ENCODE measurements at places on chromosomes 2 and 18.

DNA sequence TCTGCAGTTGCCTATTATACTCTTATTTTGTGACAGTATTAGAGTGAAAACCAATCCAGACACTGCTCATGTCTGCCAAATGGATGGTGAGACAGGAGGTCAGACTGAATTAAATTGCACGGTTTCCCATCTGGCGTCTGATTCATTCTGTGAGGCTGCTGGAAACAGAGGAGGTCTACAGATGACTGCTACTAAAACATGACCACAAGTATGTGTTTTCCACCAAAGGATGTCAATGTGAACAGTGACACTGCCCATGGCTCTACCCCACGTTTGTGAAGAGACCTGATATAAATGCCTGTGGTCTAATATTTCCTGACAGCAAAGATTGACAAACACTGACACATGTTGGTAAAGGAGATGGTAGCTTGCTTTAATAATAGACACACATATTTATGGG is 104.3 kb upstream of the ST6GAL2 start:
- no peak for DNase-seq

GRCh38 chr2:180337136-180337535 is 330.0 kb upstream of the CWC22 start:
- no peak for DNase-seq

DNA sequence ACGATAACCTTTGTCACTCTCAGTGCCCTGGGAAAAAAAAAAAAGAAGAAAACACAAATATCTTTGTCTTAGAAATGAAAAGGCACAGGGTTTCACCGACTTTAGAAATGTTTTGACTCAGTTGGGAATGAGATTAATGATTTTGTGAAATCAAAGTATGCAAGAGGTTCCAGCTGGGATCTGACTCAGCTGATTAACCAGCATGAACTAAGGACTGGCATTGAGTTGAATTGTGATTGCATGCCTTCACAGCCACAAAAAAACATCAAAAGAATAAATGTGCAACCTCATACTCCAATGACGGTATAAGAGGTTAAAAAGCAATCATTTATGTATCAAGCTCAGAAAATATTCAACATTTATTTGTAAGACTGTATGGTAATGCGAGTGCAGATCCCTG is 566.6 kb upstream of the DSEL start:
- DNase-seq, result no peak

DNA sequence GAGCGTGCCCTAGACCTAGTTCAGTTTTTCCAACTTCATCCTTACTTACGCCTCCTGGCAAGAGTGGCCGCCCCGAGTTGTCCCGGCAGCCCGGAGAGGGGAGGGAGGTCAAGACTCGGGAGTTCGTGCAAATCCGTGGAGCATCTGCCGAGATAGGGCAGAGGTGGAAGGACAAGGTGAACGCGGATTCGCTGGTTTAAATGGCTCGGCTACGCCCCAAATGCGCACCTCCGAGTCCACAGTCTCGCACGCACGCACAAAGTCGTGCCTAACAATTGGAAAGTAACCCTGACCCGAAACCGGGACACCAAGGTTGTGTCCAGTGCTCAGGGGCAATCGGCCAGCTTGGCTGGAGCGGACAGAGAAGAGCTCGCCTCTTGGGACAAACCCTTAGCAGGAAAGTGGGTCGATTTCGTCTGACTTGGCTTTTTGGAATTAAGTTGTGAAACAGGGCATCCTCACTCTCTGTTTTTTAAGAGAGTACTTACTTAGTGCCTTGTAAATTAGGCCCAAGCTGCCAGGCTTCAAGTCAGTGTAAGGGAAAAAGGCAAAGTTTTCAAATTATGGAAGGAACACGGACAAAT is 726 bp upstream of the SS18 start:
- DNase-seq, result peak; percentile 28

DNA sequence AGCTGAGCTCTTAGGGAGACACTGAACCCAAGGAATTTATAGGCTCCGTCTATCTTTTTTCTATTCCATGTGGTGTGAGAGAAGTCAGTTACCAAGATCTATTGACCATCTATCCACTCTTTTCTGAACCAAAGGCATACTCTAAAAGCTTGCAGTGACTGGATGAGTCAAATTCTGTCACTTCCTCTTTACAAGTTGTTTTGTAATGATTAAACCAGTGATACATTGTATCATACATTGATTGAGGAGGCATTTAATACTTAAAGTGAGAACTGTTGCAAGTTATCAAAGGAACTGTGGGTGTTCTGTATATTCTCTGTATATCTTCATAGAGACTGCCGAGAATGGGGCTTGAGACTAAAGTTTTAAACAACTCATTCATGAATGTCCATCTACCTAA is 188.8 kb downstream of the CAMKMT start:
- DNase-seq, result no peak

DNA sequence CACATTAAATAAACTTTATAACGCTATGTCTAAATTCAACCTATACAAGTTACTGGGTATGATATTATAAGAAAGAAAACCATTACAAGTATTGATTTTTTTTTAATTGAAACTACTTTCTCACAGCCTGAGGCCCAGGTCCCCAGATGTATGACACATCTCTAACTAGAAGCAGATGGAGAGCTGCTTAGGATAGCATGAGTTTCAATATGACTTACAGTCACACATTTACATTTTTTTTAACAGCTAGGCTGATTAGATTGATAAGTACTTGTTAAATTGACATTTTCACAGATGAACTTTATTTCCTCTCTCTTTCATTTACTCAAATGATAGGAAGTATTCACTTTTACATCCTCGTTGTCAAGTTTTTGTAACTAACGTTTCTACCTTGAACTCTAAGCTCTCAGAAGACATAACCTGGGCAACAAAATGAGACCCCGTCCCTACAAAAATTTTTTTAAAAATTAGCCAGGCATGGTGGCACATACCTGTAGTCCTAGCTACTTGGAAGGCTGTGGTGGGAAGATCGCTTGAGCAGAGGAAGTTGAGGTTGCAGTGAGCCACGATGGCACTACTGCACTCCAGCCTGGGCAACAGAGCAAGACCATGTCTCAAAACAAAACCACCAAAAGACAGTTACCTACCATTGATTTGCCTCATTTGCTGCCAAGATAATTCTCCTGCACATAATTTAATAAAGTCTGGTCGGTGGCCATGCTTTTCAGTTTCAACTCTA is 52.4 kb downstream of the STK39 start:
- no peak for DNase-seq

GRCh38 chr2:200466425-200467418 is 43.1 kb downstream of the KCTD18 start:
- DNase-seq, result no peak

GRCh38 chr2:237538001-237538720 is 28.2 kb upstream of the PRLH start:
- no peak for DNase-seq

GRCh38 chr18:45251236-45251635 is 364.0 kb upstream of the SLC14A2 start:
- no peak for DNase-seq

DNA sequence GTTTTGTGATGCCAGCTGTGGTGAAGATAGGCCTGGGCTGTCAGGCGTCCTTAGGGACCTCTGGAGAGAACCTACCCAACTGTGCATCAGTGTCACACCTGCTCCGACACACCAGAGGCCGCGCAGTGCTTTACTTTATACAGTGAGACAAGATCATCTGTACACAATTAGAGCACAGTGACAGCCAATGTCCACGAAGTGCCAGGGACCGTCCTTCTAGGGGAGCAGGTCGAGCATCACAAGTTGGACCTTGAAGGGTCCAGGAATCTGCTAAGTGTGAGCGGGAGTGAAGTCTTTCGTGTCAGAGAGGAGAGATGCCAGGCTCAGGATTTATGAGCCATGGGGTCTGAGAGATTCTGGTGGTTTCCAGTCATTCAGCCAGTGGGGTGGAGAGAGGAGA is 104.2 kb downstream of the TMEM18 start:
- DNase-seq, result no peak

DNA sequence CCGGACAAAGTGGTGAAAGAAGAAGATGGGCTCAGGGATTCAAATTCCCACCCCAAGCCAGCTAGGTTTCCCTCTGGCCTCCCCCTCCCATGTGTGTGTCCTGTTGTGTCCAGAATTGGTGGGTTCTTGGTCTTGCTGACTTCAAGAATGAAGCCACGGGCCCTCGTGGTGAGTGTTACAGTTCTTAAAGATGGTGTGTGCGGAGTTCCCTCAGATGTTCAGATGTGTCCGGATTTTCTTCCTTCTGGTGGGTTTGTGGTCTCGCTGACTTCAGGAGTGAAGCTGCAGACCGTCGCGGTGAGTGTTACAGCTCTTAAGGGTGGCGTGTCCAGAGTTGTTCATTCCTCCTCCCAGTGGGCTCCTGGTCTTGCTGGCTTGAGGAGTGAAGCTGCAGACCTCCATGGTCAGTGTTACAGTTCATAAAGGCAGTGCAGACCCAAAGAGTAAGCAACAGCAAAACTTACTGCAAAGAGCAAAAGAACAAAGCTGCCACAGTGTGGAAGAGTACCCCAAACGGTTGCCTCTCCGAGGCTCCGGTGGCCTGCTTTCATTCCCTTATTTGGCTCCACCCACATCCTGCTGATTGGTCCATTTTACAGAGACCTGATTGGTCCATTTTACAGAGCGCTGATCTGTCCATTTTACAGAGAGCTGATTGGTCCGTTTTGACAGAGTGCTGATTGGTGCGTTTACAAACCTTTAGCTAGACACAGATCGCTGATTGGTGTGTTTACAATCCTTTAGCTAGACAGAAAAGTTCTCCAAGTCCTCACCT is 37.7 kb upstream of the KLF11 start:
- DNase-seq, result no peak

GRCh38 chr18:59623456-59624368 is 73.5 kb downstream of the CCBE1 start:
- no peak for DNase-seq

DNA sequence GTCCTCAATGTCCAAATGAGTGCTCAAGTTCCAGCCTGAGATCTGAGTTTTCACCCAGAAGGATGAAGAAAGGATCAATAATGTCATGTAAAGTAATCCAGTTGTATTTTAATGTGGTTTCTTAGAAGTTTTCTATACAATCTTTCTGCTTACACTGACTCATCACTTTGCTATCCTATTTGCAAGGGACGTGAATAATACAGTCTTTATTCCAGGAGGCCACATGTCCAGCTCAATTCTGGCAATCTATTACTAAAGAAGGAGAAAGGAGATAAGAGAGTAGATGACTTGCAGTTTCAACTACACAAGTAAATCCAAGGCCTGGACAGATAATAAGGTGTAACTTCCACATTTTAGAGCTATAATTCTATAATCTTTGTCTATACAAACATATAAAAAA is 601.1 kb upstream of the SETBP1 start:
- DNase-seq, result no peak

- DNase-seq, result peak; percentile 55
Measured at GRCh38 chr2:46010925-46011490, 286.2 kb upstream of the EPAS1 start.

DNA sequence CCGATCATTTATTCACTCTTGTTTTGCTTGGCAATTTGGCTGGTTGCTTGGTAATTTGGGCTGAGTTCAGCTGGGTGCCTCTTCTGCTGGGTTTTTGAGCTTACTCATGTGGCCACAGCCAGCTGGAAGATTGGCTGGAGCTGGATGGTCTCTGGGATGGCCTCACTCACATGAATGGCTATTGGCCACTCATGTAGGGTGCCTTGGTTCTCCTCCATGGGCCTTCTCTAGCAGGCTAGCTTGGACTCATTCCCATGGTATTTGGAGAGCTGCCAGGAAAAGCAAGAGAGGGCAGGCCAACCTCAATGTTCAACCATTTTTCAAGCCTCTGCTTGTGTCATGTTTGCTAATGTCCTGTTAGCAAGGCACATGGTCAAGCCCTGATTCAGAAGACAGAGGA is 16.9 kb downstream of the ZAP70 start:
- DNase-seq, result no peak

GRCh38 chr2:132617989-132618388 is 52.0 kb downstream of the LYPD1 start:
- no peak for DNase-seq

DNA sequence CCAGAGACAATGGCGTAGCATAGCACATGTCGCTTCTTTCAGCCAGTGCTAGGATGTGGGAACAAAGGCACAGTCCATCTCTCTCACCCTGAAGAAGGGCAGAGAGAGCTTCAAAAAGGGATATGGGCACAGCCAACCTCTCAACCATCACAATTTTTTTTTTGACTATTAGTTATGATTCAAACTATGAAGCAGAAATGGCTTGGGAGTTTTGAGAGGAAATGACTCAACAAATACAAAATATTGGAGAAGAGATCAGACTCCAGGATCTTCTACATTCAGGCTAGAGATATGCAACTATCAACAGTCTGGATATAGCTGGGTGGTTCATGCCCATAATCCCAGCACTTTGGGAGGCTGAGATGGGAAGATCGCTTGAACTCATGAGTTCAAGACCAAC is 109.1 kb downstream of the MCFD2 start:
- no peak for DNase-seq

DNA sequence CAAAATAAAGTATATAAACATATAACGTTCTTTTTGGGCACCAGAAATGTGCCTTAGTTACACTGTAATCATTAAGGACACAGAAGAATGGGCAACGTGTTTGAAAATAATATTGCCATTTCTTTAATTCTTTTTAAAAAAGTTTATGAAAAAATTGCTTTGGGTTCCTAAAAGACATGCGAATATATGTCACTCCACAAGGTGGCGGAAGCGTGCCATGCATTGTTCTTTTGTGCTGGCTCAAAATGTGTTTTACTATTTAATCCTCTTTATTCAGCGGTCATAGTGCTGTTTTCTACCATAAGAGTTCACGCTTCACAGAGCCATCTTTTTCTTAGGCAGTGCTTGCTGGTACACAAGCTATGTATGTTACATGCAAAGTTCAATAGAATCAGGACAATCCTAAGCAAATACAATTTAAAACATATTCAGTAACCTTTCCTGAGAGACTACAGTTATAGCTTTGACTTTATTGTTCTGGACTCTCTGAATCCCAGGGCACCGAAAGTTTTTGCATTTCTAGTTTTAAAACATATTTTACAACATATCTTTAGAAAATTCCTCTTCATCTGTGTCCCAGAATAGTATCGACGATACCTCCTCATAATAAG is 147.8 kb upstream of the ERBB4 start:
- peak; percentile 40 for DNase-seq

- no peak for DNase-seq
Measured at GRCh38 chr2:191241418-191241817, 3.8 kb upstream of the MYO1B start.

- DNase-seq, result no peak
Measured at GRCh38 chr18:35842536-35842935, 129.9 kb upstream of the RMP24 start.
